ENCODE measurements at places on chromosomes 1 and 21.

- no peak for DNase-seq
Observed at GRCh38 chr1:176480750-176481149, 17.8 kb downstream of the PAPPA2 start.

DNA sequence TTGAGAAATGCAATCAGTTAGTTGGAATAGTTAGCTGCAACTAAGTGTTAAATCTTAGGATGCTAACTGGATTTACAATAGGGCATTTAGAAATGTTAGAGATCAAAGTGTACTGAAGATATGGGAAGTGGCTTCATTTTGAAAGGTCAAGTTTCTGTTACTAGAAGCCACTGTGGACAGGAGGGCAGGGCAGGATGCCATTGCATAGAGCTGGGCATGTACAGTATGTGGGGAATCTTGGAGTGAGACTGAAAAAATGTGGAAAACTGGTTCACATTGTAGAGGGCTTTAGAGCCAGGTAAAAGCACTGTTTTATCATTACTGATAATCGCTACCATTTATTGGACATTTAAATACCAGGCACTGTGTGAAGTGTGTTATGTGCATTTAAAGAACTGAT is 31.0 kb downstream of the ARID1A start:
- DNase-seq, result no peak

DNA sequence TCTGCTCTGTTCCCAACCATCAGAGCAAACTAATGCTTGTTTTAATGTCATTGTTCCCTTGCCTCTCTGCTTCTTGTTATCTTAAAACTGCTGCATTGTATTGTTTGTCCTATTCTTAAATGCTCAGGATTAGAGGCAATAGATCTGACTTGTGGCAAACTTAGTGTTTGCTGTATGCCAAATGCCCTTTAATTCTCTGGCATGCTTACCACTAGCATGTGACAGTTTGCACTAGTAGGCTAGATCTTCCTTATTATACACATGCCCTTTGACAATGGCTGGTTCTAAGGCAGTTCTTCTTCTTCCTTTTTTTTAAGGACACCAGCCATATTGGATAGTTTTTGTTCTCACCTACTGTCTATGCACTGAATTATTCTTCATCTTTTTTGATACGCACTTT is 30.1 kb downstream of the PALMD start:
- DNase-seq, result no peak

GRCh38 chr1:153833171-153833570 is 58.0 kb downstream of the SLC27A3 start:
- DNase-seq, result no peak

DNA sequence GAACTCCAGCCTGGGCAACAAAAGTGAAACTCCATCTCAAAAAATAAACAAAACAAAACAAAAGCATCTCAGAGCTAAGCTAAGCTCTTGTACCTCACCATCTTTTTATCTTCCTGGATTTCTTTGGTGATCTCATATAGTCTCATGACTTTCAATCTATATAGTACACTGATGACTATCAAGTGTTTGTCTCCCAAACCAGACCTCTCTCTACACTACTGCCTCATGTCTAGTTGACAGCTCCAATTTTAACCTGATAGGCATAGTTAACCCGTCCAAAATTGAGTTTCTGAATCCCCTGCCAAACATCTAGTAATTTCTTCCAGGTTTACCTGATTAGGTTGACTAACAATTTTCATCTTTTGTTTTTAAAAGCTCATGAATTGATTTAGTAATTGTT is 151.7 kb downstream of the COP1 start:
- no peak for DNase-seq

GRCh38 chr1:153639280-153639679 is 5.4 kb downstream of the CHTOP start:
- DNase-seq, result no peak

GRCh38 chr1:33618636-33619035 is 146.2 kb downstream of the ZSCAN20 start:
- no peak for DNase-seq

GRCh38 chr1:97006044-97006661 is 284.6 kb downstream of the PTBP2 start:
- DNase-seq, result no peak

DNA sequence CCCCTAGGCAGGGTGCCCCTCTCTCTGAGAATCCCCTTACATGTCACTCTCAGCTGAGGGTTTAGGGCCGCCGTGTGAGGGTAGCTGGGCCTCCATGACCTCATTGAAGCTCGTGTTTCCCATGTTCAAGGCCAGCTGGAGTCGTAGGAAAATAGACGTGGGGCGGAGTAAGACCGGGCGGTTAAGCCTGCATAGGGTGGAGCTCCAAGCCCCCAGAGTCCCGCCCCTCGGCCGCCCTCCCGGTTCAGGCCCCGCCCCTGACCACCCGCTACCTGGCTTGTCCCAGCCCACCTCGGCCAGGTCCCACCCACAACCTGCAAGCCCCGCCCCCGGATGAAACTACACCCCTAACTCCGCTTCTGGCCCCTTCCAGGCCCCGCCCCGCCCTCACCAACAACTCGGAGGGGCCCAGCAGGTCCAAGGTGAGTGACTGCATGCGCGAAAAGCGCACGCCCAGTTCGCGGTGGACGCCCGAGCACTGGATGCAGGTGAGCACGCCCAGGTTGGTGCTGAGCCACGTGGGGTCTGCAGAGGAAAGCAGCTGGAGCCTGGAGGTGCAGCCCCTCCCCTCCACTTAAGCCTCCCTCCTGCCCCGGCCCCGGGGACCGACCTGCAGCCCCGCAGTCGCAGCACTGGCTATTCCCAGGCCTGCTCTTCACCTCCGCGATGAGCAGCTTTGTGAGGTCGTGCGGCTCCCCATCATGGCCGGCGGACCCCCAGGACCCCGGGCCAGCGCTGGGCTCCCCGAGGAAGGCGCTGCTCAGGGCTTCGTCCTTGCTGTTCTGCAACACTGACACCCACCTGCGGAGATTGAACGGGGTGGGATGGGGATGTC is 12.2 kb upstream of the TCEA3 start:
- DNase-seq, result no peak

DNA sequence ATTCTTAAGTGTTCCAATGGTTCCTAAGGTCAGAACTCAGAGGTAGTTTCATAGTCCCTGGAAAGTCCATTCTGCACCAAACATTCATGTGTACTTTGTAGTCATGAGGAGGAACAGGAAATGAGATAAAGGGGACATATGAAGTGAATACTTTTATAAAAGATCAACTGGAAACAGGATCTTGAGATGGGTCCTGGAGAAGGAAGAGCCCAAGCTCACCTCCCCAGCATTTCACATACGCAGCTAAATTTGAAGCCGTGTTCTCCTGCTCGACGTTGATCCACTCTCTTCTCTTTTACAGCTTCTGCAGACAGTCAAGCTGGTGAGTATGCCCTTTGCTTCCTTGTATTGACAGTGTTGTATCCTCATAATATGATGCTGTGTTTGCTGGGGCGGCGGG is 429 bp downstream of the FCGR2A start:
- no peak for DNase-seq

DNA sequence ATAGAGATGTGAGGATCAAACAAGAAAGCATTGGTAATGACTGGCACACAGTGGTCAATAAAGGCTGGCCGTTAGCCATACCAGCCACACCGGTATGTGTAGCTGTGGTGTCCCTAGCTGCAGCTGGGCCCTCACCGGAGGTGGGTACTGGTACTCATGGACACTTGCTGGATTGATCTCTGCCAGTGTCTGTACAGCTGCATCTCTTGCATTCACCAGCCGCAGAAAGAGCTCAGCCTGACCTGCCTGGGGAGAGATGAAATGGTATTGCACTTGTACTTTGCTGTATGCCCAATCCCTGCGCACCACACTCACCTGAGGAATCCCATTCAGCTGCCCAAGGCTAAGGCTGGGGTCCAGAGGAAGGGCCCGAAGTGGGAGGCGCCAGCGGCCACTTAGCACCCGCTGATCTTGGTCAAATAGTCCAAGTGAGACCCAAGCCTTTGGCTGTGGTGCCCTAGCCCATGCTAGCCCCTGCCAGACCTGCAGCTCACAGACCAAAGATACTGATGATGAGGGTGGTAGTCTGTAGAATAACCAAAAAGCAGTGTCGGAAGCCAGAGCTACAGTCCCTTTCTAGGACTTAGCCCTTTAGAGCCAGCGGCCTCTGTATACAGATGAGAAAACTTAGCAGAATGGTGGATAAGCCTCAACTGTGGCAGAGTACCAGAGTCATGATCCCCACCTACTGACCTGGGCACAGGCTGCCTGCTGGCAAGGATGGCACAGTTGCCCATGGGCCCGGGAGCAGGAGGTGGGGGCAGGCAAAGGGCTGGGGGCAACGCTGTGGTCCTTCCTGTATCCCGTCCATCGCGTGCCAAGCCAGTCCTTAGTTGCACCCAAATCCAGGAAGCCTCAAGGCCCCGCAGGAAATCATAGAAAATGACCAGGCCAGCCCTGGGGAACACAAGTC is 3.0 kb downstream of the CCDC17 start:
- no peak for DNase-seq

- no peak for DNase-seq
Observed at GRCh38 chr21:21661741-21662140, 663.5 kb downstream of the NCAM2 start.

DNA sequence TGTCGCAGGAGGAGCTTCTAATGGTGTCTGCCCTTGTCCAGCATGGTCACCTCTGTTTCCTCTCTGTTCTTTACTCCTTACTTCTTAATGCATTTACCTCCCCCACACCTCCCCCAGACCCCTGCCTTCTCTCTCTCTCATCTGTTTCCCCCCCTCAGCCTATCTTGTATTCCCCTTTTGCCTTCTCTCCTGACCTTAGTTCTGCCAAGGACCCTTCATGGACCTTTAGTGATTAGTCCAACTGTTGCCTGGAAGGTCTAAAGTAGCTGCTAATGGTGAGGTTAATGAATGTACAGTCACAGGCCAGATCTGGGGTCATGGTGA is 42.3 kb upstream of the PPP2R5A start:
- no peak for DNase-seq

GRCh38 chr1:51875291-51875772 is 3.2 kb downstream of the NRDC start:
- DNase-seq, result no peak

- DNase-seq, result no peak
Observed at GRCh38 chr1:147822292-147822691, 61.9 kb upstream of the GJA5 start.

DNA sequence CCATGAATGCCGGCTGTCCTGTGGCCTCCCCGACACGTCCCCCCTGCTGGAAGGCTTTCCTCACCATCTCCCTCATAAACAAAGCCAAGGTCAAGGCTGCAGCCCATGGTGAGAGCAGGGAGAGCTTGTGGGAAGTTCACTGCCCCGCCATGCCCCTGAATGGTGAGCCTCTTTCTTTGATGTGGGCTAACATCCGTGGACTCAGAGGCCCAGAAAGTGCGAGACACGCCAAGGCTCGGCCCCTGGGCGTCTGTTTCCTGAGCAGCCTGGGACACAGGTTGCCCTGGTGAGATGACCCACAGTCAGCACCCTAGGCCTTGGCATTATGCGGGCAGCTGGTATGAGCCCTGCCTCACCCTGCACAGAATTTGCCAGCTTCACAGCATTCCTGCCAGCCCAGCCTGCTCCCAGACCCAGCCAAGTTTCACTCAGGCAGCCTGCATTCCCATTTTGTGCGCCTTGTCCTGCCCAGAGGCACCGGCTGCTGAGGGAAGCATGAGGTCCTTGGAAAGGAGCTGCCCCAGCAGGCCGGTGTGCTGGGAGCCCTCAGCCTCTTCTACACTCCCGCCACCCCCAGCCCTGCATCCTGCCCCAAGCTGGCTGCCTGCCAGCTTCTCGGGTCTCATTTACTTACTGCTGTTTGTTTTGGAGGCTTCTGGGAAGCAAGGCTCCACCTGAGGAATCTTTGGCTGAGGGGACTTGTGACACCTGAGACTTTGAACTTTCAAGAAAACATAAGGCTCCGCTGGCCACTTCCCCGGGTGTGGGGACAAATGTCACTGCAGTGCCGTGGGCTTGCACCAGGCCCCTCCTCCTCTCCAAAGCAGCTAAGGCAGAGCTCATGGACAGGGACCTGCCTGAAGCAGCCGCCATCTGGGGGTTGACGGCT is 31.9 kb downstream of the NEK2 start:
- no peak for DNase-seq

DNA sequence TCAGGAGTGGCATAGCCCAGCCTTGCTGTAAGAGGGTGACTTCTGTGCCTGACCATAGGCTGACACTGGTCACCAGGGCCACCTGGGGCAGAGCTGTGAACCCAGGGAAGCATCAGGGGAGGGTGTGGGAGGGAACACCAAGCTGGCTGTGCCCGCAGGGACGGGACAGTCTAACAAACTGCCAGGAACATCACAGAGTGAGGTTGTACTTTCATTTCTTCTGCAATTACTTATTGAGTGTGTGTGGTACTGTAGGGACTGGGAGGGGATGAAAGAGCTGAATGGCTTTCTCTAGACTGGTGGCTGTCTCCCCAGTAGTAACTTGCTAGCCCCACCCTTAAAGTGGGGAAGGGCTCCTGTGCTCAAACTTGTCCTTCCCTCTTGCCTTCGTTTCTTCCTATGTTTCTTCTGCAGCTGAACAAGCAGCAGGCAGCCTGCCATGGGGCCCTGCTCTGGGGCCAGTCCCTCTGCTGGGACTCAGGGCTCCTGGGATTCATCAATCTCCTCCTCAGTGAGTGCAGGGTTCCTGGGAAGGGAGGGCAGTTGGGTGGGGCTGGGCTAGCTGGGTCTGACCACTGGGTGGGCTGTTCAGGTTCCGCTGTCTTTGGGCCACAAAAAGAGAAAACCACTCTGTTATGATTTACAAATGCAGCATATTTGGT is 39.7 kb upstream of the ETV3 start:
- DNase-seq, result peak; percentile 37

- no peak for DNase-seq
Observed at GRCh38 chr1:169465281-169465680, 20.5 kb downstream of the SLC19A2 start.

- no peak for DNase-seq
Observed at GRCh38 chr1:43764581-43764980, 57.2 kb downstream of the ST3GAL3 start.

GRCh38 chr1:230299191-230300006 is 126.7 kb downstream of the PGBD5 start:
- peak; percentile 18 for DNase-seq

GRCh38 chr1:109918671-109919070 is 8.0 kb downstream of the CSF1 start:
- DNase-seq, result peak; percentile 46

- no peak for DNase-seq
Observed at GRCh38 chr1:206737729-206738201, 32.8 kb upstream of the IL19 start.

DNA sequence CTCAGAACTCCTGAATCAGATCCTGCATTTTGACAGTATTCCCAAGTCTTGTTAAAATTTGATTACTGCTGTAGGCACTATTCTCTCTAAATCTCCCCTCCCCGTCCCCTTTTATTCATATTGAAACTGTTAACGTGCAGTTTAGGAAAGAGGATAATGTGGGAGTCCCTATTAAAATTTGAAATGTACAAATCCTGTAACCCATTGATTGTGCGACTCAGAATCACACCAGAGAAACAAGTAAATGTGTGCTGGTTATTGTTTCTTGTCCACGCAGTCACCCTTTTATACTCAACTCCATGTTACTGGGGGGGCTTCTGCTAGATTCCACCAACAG is 584 bp upstream of the LTN1 start:
- no peak for DNase-seq

GRCh38 chr1:233518344-233518743 is 95.6 kb upstream of the KCNK1 start:
- no peak for DNase-seq

- DNase-seq, result no peak
Observed at GRCh38 chr21:37276377-37276776, 9.2 kb upstream of the VPS26C start.

Data from natural killer cell treated with Interleukin-12 subunit alpha and Interleukin-12 subunit beta and Interleukin-15 and Interleukin-18, amount 100 ng/mL, for 72 hours (primary cell).